ENCODE measurements at places on chromosomes 3 and 15. TPM values are rescaled to one million over a fixed set of nuclear protein-coding genes. Genes with fewer than 3 reads are reported as not detected.

GRCh38 chr15:35886765-35887164, 340.8 kb upstream of the DPH6 start:
- H3K4me1 ChIP-seq, result no peaks in the 10 kb centered on the region
- H3K36me3 ChIP-seq, result no peaks in the 10 kb centered on the region
- no peak for DNase-seq

Gene WDR76
- total RNA-seq, result 4.7 TPM

DNA sequence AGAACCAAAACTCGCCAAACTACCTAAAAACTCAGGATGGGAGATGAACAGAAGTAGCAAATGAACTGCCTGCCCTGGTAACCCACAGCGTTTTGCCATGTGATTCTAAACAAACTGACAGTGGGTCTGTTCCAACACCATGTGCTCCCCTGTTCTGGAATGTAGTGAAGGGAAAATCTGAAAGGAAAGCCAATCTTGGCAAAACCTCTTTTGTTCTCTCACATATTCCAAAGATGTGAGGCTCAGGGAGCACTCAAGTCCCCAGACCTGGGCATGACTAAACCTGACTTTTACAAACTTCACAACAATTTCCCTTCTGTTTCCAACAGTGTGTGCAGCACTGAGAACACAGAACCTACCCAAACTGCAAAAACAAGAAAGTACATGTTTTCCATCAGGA, 116.1 kb downstream of the IMPG2 start:
- no peaks in the 10 kb centered on the region for H3K4me1 ChIP-seq
- no peak overlapping the region for H3K27ac ChIP-seq
- H3K4me3 ChIP-seq, result no peak overlapping the region
- no peak for DNase-seq

DNA sequence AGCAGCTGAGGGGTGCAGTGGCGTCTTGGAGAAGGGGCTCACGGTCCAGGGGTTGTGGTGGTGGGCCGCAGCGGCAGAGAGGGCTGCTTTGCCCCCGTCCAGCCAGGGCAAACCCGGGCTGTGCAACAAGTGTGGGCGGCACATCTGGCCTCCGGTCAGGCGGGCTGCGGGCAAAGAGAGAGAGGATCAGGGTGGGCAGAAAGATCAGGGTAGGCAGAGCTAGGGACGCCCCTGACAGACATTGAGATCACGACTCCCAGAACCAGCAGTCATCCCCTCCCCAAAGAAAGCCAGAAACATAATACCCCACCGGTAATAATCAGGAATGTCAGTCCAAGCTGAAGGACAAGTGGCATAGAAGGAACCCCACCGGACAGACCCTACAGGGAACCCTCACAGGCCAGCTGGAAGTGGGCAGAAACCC, 6.8 kb downstream of the GATA2 start:
- DNase-seq, result no peak
- H3K27me3 ChIP-seq, result peaks cover 89% of the 10 kb centered on the region
- peaks cover 50% of the 10 kb centered on the region for H3K4me1 ChIP-seq
- no peak overlapping the region for H3K27ac ChIP-seq

DNA sequence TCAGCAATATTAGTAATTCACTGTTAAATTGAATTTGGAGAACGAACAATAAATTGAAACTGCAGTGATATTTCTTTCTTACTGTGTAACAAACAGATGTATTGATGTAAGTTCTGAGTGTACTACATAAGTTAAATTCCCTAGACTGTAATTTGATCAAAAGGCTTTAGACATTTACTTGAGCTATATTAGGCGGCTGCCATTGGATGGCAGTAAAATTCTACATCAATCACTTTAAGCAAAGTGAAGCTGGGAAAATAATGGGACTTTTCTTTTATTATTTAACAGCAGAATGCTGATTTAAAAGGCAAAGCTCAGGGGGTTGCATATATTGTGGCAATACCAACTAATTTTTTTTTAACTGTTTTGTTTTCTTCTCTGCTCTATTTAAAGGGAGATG, 212.6 kb upstream of the PLSCR5 start:
- H3K4me1 ChIP-seq, result no peaks in the 10 kb centered on the region
- no peaks in the 10 kb centered on the region for H3K36me3 ChIP-seq
- H3K4me3 ChIP-seq, result no peak overlapping the region
- H3K27ac ChIP-seq, result no peak overlapping the region

- H3K27ac ChIP-seq, result no peak overlapping the region
- H3K4me1 ChIP-seq, result peaks cover 11% of the 10 kb centered on the region
- H3K36me3 ChIP-seq, result no peaks in the 10 kb centered on the region
- DNase-seq, result no peak
- peaks cover 44% of the 10 kb centered on the region for H3K27me3 ChIP-seq
Observed at GRCh38 chr3:123447416-123447748, 1.5 kb downstream of the ADCY5 start.

Gene RNF168
- total RNA-seq, result 9.4 TPM

Gene RFTN1
- total RNA-seq, result 14.9 TPM

DNA sequence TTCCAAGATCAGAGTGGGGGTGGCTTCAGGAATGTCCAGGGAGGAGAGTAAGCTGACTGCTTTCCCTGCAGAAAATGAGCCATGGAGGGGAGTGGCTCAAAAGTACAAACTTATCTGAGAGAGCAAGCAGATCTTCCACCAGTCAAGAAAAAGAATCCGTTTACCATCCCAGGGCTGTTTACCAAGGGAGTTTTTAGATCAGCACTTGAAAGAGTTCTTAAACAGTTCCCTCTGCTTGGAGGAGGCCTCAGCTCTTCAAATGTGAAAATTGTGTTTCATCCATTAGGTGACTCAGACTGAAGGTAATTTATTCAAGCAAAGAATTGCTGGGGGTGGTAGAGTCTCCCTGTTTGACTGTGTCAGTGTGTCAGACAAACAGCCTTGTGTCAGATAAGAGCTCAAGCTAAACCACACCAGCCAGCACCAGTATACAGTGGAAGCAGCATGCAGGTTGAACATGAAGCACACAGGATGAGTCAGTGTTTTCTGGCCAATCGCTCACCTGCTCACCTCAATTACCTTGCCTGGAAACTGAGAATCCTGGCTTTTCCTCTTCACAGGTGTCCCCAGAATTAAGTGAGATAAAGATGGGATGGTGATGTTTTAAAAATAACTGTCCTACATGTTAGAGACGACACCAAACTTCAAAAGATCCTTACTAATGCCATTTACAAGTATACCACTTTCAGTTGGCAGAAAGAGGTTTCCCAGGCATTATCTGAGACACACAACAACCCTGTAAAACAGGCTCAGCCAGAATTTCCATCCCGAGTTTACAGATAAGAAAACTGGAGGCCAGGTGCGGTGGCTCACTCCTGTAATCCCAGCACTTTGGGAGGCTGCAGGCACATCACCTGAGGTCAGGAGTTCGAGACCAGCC, 21.7 kb downstream of the SH3BP5 start:
- H3K27me3 ChIP-seq, result no peaks in the 10 kb centered on the region
- H3K27ac ChIP-seq, result peak overlapping the region; percentile 93
- DNase-seq, result peak; percentile 83

DNA sequence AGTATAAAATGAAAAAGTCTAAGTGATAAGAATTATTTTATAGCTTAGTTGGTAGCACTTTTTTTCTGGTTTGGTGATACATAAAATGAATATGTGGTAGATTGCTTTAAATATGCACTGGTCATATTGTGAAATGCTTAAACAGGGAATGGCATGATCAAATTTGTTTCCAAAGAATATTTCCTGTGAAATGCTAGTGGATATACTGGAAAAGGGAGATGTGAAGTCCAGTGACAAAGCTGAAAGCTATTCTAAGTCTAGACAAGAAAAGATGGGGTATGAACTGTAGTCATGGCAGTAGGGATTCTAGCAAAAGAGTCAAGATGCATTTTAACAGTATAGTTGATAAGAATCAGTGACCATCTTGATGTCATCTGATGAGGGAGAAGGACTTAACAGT, 98.9 kb upstream of the MME start:
- H3K4me1 ChIP-seq, result no peaks in the 10 kb centered on the region
- H3K36me3 ChIP-seq, result no peaks in the 10 kb centered on the region
- no peak overlapping the region for H3K4me3 ChIP-seq
- H3K27me3 ChIP-seq, result no peaks in the 10 kb centered on the region
- no peak for DNase-seq
- no peak overlapping the region for H3K27ac ChIP-seq

Gene PPARG
- 37.9 TPM for total RNA-seq

Gene GP9
- not detected for total RNA-seq

DNA sequence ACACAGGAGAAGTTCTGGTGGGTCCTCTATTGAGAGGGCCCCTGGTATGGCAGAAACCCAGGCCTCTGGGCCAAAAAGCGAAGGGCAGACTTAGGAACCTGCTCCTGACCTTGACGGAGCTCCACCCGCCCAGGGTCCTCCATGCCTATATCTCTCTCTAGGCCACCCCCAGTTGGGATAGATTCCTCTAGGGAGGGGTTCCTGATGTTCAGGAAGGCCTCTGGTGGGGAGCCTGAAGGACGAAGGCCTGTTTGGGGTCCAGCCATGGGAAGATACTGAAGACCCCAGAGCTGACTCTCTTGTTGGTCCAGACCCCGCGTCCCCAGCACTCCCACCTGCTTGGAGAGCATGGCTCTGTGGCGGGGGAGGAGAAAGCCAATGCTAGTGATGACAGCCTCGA, 104.2 kb downstream of the CORO2B start:
- no peak for DNase-seq
- no peaks in the 10 kb centered on the region for H3K27me3 ChIP-seq
- no peaks in the 10 kb centered on the region for H3K36me3 ChIP-seq

Gene ERC2
- 4.7 TPM for total RNA-seq

Gene EPHA3
- 15.3 TPM for total RNA-seq

- H3K4me1 ChIP-seq, result no peaks in the 10 kb centered on the region
- peaks cover 11% of the 10 kb centered on the region for H3K36me3 ChIP-seq
- no peak overlapping the region for H3K4me3 ChIP-seq
- no peak for DNase-seq
Observed at GRCh38 chr3:50100956-50101845, 12.5 kb downstream of the RBM5 start.

- H3K27ac ChIP-seq, result peak overlapping the region; percentile 93
- peaks cover 38% of the 10 kb centered on the region for H3K4me1 ChIP-seq
- no peaks in the 10 kb centered on the region for H3K36me3 ChIP-seq
- no peak for DNase-seq
Observed at GRCh38 chr3:71062952-71063772, 520.4 kb downstream of the FOXP1 start.

DNA sequence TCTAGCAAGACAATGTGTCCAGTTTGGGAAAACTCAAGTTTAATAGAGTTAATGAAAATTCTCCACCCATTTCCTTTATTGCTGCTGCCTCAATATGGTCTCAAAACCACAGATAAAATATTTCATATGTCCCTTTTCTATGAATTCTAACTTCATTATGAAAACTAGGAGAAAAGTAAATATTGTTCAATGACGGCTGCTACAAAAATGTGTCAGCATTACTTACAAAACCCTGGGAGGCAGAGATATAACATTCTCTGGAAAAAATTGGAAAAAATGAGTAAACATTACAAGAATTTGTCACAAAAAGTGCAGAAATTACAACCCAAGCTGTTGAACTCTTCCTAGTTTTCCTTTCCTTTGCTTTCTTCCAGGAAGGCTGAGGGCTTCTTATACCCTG, 22.2 kb upstream of the FBN1 start:
- H3K27me3 ChIP-seq, result no peaks in the 10 kb centered on the region
- no peak for DNase-seq
- no peaks in the 10 kb centered on the region for H3K4me1 ChIP-seq
- H3K27ac ChIP-seq, result no peak overlapping the region
- H3K4me3 ChIP-seq, result no peak overlapping the region

Gene COL6A5
- 0.08 TPM for total RNA-seq

All from hepatocyte (in vitro differentiated cells).